Hair follicle dermal papilla cell (primary cell): ENCODE measurements at places on chromosomes 3 and 15. TPM values are rescaled to one million over a fixed set of nuclear protein-coding genes. Genes with fewer than 3 reads are reported as not detected.

MED12L gene
- 0.85 and 1.3 TPM in 2 replicates for total RNA-seq

PRR23A gene
- total RNA-seq: not detected in 2 replicates

SEMA3F gene
- 3.6 and 4.5 TPM in 2 replicates for total RNA-seq

RBP2 gene
- total RNA-seq: not detected in 2 replicates

SLC28A2 gene
- not detected in 2 replicates for total RNA-seq

IL17RD gene
- 3.8 and 4.4 TPM in 2 replicates for total RNA-seq

SLC51A gene
- total RNA-seq: not detected in 2 replicates

FOXB1 gene
- total RNA-seq: not detected in 2 replicates

CHRFAM7A gene
- total RNA-seq: 0.32 and 2.2 TPM in 2 replicates

ST3GAL6 gene
- total RNA-seq: 0.49 and 1.3 TPM in 2 replicates

SLCO2A1 gene
- total RNA-seq: 0.73 and 2.4 TPM in 2 replicates

GPR62 gene
- total RNA-seq: not detected in 2 replicates

DUOXA2 gene
- not detected in 2 replicates for total RNA-seq

VPS33B gene
- total RNA-seq: 11.7 and 11.8 TPM in 2 replicates

EXD1 gene
- total RNA-seq: not detected in 2 replicates

CFAP20DC gene
- total RNA-seq: 2.7 and 4.4 TPM in 2 replicates

PLA2G4D gene
- not detected in 2 replicates for total RNA-seq

FBN1 gene
- total RNA-seq: 697 and 881 TPM in 2 replicates

DNAJC17 gene
- 11.2 and 12.0 TPM in 2 replicates for total RNA-seq

C3orf85 gene
- total RNA-seq: not detected in 2 replicates

NMNAT3 gene
- 0.97 and 1.1 TPM in 2 replicates for total RNA-seq

MAP1A gene
- total RNA-seq: 115 and 116 TPM in 2 replicates

ADAMTS9 gene
- 5.8 and 10.2 TPM in 2 replicates for total RNA-seq

PODXL2 gene
- total RNA-seq: 0.65 and 0.85 TPM in 2 replicates
